Naive thymus-derived CD8-positive, alpha-beta T cell (primary cell): ENCODE measurements at places on chromosomes 3 and 15. TPM values are rescaled to one million over a fixed set of nuclear protein-coding genes. Genes with fewer than 3 reads are reported as not detected.
A peak's percentile ranks its signal among the peaks of the same experiment; 100 is the strongest.

DNA sequence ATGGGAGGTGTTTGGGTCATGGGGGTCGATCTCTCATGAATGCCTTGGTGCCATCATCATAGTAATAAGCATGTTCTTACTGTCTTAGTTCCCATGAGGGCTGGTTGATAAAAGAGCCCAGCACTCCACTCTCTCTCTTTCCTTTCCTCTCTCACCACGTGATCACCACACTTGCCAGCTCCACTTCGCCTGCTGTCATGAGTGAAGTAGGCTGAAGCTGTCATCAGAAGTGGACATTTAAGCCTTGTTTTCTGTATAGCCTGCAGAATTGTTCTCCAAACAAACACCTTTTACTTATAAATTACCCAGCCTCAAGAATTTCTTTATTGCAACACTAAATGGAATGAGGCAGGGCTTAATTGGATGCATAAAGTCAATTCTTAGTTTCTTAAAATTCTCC lies 6.1 kb downstream of the OR5H1 start:
- no peaks in the 10 kb centered on the region for H3K36me3 ChIP-seq
- peaks cover 1% of the 10 kb centered on the region for H3K27me3 ChIP-seq
- H3K4me3 ChIP-seq: no peak overlapping the region

- DNase-seq: no peak
- H3K4me1 ChIP-seq: no peaks in the 10 kb centered on the region
- H3K4me3 ChIP-seq: no peak overlapping the region
These were observed 39.6 kb downstream of the SSUH2 start for GRCh38 chr3:8604988-8605387.

NEK11 gene
- 5.2 TPM for total RNA-seq

DNA sequence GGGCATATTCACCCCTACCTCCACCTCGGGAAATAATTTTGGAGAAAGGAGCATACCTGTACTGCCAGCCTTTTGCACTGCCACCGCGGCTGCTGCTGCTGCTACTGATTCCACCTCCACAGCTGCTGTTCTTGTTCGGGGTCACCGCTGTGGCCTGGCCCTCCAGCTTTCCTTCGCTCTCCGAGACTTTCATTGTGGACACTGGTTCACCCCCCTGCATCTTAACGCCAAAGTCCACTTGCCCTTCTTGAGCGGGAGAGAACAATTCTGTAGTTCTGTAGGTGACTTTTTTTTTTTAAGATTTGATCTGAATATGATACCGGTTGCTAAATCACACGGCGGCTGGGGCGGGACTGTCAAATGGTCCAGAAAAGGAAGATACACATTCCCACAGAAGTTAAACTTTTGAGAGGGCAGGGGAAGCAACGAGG lies 701 bp downstream of the OSBPL11 start:
- no peaks in the 10 kb centered on the region for H3K36me3 ChIP-seq
- peak overlapping the region; percentile 94 for H3K27ac ChIP-seq
- DNase-seq: no peak
- no peaks in the 10 kb centered on the region for H3K27me3 ChIP-seq
- peak overlapping the region; percentile 99 for H3K4me3 ChIP-seq

- H3K27ac ChIP-seq: no peak overlapping the region
- H3K4me1 ChIP-seq: peaks cover 10% of the 10 kb centered on the region
- H3K4me3 ChIP-seq: no peak overlapping the region
- no peaks in the 10 kb centered on the region for H3K36me3 ChIP-seq
These were observed 8.3 kb downstream of the IL5RA start for GRCh38 chr3:3101660-3102458.

SPESP1 gene
- 0.69 TPM for total RNA-seq

DNA sequence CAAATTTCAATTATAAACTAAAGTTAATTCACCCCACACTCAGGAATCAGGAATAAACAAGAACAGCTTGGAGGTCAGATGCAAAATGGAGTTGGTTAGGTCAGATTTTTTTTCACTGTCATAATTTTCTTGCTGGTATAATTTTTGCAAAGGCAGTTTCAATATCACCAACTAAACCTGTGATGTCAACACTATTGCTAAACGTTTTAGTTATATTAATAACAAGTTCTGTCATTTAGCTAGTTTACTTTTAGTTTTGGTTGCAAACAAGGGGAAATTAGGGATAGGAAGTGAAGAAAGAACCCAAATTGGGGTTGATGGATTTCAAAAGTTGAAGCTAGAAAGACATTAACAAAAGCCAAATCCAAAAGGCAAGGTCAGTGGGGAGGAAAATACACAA lies 4.6 kb upstream of the CPB1 start:
- H3K27me3 ChIP-seq: no peaks in the 10 kb centered on the region
- DNase-seq: no peak
- no peaks in the 10 kb centered on the region for H3K4me1 ChIP-seq
- H3K4me3 ChIP-seq: no peak overlapping the region
- no peak overlapping the region for H3K27ac ChIP-seq

GRCh38 chr15:74274470-74275038 lies 38.4 kb downstream of the CCDC33 start:
- H3K36me3 ChIP-seq: no peaks in the 10 kb centered on the region
- H3K4me1 ChIP-seq: no peaks in the 10 kb centered on the region
